ENCODE measurements at places on chromosomes 2 and 18. TPM values are rescaled to one million over a fixed set of nuclear protein-coding genes. Genes with fewer than 3 reads are reported as not detected.
A peak's percentile ranks its signal among the peaks of the same experiment; 100 is the strongest.

GRCh38 chr2:15122915-15123314, 438.2 kb downstream of the NBAS start:
- no peak for DNase-seq

GRCh38 chr2:30605197-30605596, 158.2 kb downstream of the LCLAT1 start:
- no peak for DNase-seq

- DNase-seq = no peak
Observed at GRCh38 chr2:50263728-50264127, 768.2 kb downstream of the NRXN1 start.

DNA sequence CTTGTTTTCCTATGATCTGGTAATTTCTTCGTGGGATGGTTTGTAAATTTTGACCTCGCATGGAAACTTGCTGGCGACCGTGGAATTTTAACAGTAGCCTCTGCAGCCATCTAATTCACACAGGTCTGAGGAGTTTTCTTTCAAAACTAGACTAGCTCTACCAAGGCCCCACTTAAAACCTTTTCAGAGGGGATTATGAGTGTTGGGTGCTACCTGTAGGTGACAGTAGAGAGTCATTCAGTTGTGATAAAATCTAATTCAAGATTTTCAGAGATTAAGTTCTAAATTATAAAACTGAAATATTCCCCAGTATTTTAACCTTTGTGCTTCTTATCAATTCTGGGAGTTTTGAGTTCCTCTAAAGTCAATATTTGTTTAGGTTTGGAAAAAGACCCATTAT, 31.0 kb downstream of the THSD7B start:
- DNase-seq = no peak

DNA sequence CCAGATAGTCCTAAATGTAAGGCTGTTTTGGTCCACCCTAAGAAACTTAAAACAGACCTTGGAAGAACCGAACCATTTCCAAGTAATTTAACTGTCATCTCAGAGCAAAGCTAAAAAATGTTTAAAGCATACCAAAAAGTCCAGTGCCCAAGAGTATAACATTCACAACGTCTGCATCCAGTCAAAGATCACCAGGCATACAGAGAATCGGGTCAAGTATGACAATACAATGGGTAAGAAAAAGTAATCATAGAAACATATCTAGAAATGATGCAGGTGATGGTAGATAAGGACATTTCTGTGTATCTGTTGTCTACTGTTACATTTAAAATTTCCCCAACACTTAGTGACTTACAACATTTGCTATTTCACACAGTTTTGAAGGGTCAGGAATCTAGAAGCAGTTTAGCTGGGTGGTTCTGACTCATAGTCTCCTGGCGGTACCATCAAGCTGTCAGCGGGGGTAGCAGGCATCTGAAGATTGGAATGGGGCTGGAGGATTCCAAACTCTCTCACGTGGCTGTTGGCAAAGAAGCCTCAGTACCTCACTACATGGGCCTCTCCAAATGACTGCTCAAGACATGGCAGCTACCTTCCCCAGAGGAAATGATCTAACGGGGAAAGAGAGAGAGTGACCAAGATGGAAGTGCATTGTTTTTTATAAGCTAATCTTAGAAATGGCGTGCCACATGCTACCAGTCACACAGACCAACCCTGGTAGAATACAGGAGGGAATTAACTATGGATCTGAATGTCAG, 36.6 kb upstream of the DYNC2LI1 start:
- DNase-seq = no peak

- DNase-seq = no peak
Observed at GRCh38 chr2:236882074-236882473, 203.6 kb upstream of the COPS8 start.

- DNase-seq = no peak
Observed at GRCh38 chr2:42172566-42172965, 3.4 kb downstream of the EML4 start.

DNA sequence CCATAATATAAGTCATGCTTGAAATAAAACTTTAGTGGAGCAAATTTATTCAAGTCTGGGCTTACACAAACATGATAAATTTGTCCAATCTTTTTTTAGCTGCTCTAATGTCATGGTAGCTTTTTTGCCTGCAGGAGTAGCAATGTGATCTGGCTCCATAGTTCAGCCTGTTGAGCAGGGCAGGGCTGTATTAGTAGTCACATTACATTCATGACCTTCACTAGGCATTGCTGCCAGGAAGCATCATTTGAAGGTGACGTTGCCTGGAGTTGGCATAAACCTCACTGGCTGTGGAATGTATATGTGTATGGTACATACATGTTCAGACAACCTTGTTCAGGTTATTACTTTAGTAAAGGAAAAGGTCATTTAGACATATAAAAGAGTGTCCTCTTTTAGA, 76.6 kb downstream of the CCDC85A start:
- peak; percentile 31 for DNase-seq

DNA sequence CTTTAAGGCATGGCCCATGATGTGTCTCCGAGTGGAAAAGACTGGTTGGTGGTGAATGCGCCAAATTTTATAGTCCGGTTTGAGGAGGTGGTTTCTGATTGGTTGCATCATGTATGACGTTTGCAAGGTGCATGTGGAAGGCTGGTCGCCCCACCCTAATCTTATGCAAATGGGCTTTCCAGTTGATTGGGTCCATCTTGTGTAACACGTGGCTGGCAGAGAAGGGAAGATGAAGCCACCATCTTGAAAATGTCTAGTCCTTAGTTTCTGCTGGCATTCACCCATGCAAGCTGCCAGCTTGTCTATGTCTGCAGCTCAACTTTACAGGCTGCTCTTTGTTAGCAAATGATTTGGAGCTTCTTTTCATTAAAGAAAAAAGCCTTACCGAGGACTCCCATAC, 132.2 kb downstream of the PIK3C3 start:
- DNase-seq = no peak

The POTEI gene
- 0.21 TPM for total RNA-seq

The OXER1 gene
- total RNA-seq = 4.1 TPM

The IL36B gene
- total RNA-seq = not detected
